Coronary artery (tissue), 2 donors: ENCODE measurements at places on chromosomes 2 and 18.

GRCh38 chr18:79353267-79353666 is 42.5 kb upstream of the NFATC1 start:
- no peak for DNase-seq

DNA sequence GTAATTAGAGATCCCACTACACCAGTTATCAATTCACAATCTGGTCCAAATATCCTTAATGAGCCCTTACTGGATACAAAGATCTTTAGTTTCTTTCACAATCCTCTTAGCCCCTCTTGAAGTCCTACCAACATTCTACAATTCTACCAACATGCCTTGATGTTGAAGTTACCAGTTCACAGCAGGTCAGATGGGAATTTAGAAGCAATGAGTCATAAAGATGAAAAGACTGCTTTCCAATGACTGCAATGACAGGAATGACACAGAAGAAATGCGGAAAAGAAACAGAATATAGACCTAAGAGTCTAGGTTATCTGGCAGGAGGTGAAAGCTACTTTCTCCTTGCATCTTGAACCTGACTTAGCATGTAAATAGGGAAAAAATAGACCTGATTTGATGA is 24.5 kb downstream of the RTTN start:
- DNase-seq, result no peak

DNA sequence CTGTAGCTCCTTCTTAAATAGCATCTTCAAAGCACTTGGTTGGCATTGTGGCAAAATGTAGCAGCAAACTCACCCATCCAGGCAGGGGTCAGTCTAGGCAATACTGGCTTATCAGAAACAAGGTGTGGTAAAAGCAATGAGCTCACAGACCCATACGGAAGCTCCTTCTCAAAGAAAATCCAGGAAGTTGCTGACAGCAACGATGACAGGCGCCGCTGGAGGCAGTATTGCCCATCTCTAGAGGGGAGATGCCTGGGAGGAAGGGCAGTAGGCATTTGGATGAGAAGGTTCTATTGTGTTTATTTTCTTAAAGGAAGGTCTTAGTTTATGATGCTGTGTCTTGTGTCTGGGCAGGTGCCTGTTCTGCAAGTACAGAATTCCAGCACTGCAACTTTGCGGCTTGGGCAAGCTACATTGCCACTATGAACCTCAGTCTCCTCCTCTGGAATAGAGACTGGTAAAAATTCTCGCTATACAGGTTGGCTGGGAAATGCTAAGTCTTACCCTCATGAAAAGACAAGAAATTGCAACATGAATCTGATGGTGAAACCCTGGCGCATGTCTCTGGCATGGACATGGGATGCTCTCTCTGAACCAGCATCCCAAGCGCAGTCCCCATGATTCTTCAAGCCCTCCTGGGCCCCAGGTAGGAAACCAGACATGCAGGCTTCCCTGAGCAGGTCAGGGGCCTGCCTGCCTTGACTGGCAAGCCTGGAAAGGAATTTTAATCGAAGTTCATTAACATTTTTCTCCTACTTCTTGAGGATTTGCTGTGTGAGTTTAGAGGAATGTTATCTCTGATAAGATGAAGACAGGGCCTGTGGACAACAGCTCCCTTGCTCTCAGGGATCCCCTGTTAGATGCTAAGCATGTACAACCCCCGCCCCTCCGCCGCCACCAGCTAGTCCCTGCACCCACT is 156.0 kb downstream of the TFCP2L1 start:
- DNase-seq, result no peak

DNA sequence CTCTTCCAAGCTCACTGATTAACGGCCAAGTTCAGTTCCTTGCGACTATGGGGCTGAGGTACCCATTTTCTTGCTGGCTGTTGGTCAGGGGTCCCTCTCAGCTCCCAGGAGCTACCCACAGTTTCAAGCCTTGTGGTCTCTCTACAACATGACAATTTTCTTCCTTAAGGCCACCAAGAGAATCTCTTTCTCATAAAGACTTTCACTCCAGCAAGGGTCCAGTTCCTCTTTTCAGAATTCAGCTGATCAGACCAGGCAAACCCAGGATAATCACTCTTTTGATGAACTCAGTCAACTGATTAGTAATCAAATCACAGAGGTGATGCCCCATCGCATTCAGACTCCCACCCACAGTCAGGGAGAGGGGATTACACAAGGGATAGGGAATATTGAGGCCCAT is 129.7 kb downstream of the IRS1 start:
- DNase-seq, result no peak

DNA sequence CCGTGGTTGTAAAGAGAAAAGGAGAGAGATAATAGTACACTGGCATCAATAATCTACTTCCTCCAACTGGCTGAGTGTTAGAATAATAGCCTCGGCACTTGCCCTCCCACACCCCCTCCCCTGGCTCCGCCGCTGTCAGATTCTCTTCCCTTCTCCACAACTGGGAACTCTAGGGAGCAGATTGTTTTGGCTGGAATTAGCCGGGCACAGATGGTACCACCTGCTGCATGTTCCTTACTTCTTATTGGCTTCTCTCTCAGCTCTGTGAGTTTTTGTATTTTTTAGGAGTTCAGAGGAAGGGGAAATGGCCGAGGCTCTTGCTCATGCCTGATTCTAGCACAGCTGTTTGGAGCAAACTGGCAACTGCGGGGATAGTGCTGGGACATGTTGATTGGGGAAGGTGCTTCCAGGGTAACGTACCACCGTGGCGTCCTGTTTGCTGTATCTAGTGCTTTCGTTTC is 140.0 kb downstream of the ZEB2 start:
- DNase-seq, result no peak

- no peak for DNase-seq
Measured at GRCh38 chr2:925309-925708, 25.3 kb upstream of the SNTG2 start.

- DNase-seq, result no peak
Measured at GRCh38 chr2:111169268-111169667, 48.6 kb downstream of the BCL2L11 start.

DNA sequence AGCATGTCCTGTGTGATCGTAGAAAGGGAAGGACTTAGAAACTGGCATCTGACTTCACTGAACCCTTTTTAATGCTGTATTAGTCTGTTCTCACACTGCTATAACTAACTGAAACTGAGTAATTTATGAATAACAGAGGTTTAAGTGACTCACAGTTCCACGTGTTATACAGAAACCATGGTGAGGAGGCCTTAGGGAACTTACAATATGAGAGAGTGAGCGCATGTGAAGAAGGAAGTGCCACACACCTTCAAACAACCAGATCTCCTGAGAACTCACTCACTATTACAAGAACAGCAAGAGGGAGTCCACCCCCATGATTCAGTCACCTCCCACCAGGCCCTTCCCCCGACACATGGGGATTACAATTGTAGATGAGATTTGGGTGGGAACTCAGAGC is 811.3 kb downstream of the CPS1 start:
- no peak for DNase-seq

DNA sequence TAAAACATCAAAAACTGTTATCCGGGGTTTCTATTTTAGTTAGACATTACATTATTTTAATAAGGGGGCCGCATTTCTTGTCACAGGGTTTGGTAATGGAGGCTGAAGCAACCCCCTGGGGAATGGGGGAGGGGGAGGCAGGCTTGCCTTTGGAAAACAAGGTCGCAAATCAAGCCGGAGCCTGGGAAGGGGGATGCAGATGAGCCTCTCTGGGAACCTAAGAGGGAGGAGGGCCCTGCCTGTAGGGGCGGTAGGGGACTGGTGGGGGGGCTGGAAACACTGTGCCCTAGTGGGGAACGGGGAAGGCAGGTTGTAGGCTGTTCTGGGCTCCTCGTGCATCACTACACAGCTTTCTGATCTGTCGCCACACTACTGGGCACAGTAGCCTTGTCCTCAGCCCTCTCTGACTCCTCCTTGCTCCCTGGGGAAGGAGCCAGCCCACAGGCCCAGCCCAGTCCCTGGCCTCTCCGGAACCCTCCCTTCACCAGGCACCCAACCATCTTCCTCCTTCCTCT is 170.2 kb upstream of the SMAD2 start:
- no peak for DNase-seq

DNA sequence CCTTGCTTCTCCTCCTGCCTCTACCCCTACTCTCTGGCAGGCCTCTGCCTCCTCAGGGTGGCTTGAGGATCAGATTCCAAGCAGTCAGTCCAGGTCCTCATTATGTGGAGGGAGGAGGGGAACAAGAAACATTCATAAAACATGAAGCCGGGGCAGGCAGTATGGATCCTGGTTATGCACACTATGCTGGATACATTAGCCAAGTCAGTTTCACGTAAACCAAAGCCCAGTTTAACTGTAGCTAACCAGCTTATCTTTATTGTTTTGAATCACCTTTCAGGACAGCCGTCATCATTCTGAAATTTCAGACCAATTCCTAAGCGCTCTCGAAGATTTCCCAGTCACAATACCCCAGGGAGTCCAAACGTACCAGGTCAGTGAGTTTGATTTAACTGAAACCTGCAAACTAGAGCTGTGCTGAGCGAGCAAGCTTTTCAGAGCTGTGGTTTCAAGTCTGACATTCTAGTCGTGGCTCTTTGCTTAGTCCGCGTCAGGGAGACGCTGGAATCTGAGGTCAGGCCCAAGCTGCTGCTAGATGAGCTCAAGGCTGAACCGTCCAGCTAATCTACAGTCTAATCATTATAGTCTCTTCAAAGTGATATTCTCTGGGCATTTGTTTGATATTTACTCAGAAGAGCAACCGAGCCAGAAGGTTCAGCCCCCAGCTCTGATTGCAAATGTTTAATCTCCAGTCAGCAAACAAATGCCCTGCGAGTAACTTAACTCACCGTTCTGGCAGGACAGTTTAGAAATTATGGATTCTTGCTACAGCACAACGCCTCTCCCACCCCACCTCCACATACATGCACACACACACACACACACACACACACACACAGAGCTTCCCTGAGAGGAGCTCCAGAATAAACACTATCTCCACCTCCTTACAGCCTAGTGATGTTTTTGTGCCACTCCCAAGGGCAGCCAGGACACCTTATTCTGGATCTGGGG is 63.8 kb upstream of the BZW1 start:
- peak; percentile 69 for DNase-seq

GRCh38 chr18:48551100-48551499 is 12.3 kb downstream of the CTIF start:
- peak; percentile 29 for DNase-seq
